ENCODE measurements at places on chromosomes 13 and 19.

DNA sequence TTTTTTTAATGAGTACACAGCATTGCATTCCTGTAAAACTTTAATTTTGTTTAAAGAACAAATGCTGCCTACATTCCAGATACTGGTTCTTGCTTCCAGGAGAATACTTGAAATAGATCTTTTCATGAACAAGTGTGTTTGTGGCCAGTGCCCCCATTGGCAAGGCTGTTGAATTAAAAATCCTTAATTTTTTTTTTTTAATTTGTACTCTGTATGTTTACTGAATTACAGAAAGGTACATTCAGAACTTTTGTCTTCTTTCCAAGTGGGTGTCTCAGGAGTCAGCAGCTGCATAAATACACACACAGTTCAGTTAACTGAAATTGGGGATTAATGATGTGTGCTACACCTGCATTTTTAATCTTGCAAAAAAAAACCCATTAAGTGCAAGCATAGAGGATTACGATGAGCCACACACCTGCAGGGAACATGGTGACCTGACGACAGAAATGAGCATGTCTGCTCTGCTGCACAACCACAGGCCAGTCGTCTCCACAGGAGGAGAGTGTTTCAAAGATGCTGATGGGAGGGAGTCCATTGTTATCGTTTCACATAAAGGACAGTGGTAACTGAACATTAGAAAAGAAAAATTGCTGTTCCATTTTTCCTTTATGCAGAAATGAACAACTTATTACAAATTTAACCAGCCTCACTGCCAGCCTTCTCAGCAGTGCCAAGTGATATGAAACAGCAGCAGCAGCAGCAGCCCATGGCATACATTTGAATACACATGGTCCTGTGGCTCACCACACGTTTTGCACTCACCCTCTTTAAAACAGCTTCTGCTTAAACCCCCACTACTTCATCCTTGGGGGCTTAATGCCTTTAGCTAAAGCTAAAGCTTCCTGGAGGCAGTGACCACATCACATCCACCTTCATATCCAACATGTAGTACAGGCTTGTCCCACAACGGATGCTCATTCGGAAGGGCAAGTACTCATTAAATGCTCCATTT lies 72.3 kb upstream of the RFC3 start:
- no peak for DNase-seq

- DNase-seq: no peak
Observed at GRCh38 chr19:41619018-41619556, 7.8 kb downstream of the CEACAM4 start.

- DNase-seq: no peak
Observed at GRCh38 chr19:27964185-27964584, 1248.8 kb downstream of the UQCRFS1 start.

- DNase-seq: no peak
Observed at GRCh38 chr19:10983026-10983425, 22.2 kb downstream of the SMARCA4 start.

GRCh38 chr13:34913040-34913439 lies 29.0 kb upstream of the NBEA start:
- DNase-seq: no peak

DNA sequence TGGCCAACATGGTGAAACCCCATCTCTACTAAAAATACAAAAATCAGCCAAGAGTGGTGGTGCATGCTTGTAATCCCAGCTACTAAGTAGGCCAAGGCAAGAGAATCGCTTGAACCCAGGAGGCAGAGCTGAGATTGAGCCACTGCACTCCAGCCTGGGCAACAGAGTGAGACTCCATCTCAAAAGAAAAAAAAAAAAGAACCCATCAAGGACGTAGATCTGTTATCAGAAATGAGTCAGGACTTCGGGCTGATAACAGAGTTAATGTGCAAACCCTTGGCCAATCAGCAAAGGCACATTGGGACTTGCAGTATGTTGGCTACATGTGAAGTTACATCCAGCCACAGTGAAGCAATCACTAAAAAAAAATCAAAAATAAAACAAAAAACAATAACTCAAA lies 4.8 kb upstream of the LGALS7B start:
- no peak for DNase-seq

GRCh38 chr13:50543782-50544181 lies 299.7 kb downstream of the DLEU7 start:
- DNase-seq: no peak

GRCh38 chr19:37513397-37513796 lies 6.7 kb downstream of the ZNF793 start:
- no peak for DNase-seq

GRCh38 chr13:24168979-24169378 lies 8.5 kb downstream of the SPATA13 start:
- DNase-seq: no peak

DNA sequence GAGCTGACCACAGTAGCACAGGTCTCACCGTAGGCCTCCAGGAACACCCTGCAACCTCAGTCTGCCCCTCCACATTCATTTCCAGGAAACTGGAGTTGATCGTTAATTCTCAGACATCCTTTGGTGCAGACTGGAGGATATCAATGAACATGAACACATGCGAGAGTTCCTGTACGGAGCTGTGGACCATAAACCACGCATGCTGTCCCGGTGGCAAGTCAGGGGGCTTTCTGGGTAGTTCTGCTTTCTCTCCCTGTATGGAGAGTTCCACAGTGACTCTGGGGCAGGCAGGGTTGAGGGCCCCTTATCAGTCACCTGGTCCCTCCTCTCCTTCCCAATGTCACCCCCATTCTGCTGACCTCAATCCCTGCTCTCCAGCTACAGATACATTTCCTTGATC lies 55.5 kb upstream of the URI1 start:
- DNase-seq: no peak

- DNase-seq: no peak
Observed at GRCh38 chr13:98377635-98378378, 199.1 kb downstream of the STK24 start.

- DNase-seq: no peak
Observed at GRCh38 chr13:97403893-97404750, 29.8 kb upstream of the RAP2A start.

- no peak for DNase-seq
Observed at GRCh38 chr19:45954156-45954555, 19.5 kb downstream of the NOVA2 start.
